ENCODE measurements at places on chromosomes 4 and X.

GRCh38 chrX:56366901-56367300 is 134.7 kb downstream of the KLF8 start:
- no peak for DNase-seq

- DNase-seq = no peak
Observed at GRCh38 chrX:24996096-24996709, 19.6 kb downstream of the ARX start.

GRCh38 chr4:72714482-72715279 is 145.7 kb upstream of the ADAMTS3 start:
- DNase-seq = no peak

- no peak for DNase-seq
Observed at GRCh38 chrX:2631743-2632532, 59.2 kb upstream of the CD99 start.

DNA sequence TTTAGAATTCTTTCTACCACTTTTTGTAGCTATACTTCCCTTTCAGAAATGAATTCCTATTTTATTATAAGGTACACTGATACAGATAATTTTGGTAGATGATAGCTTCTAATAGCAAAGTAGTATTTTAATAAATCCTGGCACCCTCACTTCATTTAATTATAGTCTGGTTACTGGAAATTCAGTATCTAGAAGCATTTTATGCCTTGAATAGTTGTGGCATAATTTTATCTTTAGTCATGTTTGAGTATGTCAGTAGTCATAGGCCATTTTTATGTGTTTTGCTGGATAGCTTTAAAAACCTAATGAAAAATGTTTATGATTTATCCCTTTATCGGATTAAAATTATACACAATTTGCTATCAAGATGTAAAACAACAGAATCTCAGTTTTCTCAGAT is 92.3 kb downstream of the DIAPH2 start:
- no peak for DNase-seq

DNA sequence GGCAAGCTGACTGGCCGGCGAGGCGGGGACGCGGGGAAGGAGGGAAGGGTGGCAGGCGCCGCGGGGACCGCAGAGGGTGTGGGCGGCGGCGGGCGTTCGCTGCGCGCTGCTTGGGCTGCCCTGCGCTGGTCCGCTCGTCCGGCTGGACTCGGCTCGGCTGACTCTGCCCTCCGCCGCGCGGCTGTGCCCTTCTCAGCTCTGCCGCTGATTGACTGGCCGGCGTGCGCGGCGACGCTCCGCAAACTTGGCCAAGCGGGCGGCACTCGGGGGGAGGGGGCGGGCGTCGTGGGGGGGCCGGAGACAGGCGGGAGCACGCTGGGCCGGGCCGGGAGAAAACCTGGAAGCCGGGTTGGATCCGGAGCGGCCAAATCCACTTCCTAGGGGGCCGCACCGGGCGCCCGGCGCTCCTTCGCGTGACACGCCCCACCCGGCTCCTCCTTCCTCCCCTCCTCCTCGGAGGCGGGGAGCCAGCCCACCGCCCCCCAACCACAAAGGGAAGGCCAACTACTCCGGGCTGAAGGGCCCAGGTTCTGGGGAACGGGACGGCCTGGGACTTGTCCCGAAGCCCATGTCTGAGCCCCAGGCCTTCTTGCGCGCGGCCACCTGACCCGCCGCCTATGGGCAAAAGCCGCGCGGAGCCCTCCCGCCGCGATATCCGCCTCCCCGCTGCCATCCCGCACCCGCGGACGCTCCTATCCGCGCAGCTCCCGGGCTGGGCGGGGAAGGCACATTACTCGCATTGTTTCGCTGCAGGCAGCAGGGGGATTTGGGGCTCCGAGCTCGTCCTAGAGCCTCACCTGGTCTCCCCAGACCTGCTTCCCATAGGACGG is at the start of gene GPC4:
Gene GPC4, minus strand, starts transcription at position 214 of the 830 bp plus-strand sequence. CDS start 524 bp downstream, outside the sequence.
- DNase-seq = no peak

DNA sequence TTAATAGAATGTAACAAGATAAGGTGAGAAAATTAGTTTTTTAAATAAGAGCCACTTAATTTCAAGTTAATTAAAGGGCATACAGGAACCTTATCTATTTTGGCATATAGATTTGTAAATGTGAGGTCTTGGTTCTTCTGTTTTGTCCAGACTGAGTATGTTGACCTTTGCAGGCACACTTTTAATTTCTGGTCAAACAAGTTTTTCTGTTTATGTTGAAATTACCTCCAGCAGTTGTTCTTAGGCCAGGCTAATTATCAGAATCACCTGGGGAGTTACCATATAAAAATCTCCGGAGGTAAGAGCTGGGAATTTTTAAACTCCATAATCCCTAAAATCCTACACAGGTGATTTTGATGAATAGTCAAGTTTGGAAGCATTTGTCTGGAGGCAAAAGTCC is 227.4 kb upstream of the ANKRD50 start:
- DNase-seq = no peak

DNA sequence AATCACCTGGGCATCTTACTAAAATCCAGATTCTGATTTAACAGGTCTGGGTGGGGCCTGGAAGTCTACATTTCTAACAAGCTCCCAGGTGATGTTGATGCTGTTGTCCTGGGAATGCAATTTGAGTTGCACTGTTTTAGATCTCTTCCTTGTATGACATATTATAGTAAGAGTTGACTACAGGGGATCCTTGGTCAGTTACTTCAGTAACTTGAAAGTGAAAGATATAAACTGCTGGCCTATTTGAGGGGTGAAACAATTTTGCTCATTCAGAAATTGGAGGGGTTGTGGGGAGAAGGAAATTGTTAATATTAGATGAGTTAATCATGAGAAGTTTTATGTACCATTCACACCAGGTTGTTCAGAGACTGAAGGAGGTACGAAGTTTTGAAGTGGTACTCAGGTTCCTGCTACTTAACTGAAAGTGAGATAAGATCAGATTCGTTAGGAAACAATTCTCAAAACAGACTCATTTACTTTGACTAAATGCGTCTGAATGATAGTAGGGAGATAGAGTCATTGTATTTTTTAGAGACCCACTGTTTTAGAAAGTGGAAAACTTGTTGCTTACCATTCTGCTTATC is 12.5 kb downstream of the SH2D1A start:
- no peak for DNase-seq
